ENCODE measurements at places on chromosomes 2 and 18.

- DNase-seq: no peak
These were observed 61.3 kb downstream of the TSN start for GRCh38 chr2:121816797-121817196.

GRCh38 chr2:127453392-127454171 lies 35.4 kb downstream of the PROC start:
- no peak for DNase-seq

DNA sequence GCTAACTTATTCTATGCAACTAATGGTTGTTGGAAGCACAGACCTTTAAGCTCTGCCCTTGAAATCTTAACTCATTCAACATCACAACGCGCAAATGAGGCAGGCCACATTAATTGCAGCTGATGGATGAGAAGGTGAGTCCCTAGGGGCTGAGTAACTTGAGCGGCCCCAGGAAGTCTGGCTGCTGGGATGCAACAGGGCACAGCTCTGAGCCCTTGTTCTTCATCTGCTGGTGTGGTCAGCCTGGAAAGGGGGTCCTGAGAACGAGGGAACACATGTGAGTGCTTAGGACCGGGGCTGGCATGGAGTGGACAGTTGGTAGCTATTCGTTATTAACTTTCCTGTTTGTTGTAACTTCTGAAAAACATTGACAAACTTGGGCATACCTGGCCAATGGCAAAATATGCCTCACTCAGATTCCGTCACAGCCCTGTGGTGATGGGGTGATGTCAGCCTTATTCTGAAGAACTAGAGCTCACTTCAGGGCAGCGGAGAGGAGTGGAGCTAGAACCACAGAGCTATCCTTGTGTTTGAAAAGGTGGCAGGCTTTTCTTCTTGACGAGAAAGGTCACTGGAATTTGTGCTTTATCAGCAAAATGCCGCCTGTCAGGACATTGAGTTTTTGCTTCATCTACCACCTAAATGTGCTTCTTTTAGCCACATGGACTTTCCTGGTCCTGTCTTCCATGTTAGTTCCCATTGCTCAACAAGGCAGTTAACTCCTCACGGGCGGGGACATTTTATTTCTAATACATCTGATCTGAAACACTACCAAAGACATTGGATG lies 145.9 kb upstream of the FHL2 start:
- DNase-seq: no peak

GRCh38 chr18:6558446-6559156 lies 143.9 kb upstream of the L3MBTL4 start:
- DNase-seq: no peak

GRCh38 chr18:111306-112014 lies 46.9 kb upstream of the USP14 start:
- peak; percentile 27 for DNase-seq

DNA sequence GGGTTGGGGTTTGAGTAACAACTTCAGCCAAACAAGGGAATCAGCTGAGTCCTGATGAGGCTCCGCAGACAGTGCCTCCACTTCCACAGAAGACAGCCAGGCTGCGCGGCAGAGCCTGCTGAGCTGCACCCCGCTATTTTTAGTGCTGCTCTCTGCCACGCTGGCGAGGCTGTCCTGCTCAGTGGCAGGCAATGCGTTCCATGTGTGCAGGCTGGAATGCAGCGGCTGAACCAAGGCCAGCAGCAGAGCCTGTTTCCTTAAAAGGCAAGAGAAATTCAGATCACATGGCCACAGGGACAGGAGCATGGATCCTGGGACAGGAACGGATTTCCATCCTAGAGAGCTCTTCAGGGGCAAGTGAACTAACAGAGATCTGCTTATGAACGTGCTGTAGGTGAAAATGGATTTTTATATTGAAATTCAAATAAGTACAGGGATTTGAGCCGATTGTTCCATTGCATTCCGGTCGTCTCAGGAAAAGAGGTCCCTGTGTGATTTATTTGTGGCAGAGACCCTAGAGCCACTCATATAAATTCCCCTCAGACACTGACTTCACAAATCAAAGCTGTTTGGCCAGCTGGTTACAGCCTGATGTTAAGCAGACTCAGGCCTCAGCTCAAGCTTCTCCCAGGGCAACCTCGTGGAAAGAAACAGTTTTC lies 98.7 kb downstream of the COL6A3 start:
- peak; percentile 76 for DNase-seq

- DNase-seq: no peak
These were observed 125.5 kb downstream of the MARCHF4 start for GRCh38 chr2:216246766-216247165.

- no peak for DNase-seq
These were observed 80.7 kb upstream of the RASGRP3 start for GRCh38 chr2:33395655-33396249.

DNA sequence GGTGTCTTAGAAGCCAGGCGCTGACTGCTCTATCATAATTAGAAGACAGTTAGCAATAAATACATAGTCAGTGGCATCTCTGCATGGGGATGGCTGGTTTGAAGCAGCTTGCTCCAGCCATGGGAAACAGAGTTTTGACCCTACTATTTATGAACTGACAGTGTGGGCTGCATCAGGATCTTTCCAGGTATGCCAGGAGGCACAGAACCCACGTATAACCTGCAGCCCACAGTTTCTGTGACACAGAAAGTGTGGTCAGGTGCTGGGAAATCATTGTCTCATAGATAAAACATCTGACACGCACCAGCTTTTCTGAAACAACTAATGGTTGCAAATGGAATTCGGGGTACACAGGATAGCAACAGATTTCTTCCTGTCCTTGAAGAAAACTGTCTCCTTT lies 34.7 kb downstream of the INPP4A start:
- DNase-seq: no peak

GRCh38 chr2:235142601-235143000 lies 190.8 kb downstream of the SH3BP4 start:
- no peak for DNase-seq

- no peak for DNase-seq
These were observed 26.2 kb downstream of the OLA1 start for GRCh38 chr2:174222154-174222553.

GRCh38 chr2:120869036-120869729 lies 133.5 kb downstream of the GLI2 start:
- no peak for DNase-seq

All from T47D (cell line).